NCI-H774 (cell line): ENCODE measurements at places on chromosomes 4 and X.

GRCh38 chrX:24117258-24117657, 32.3 kb upstream of the ZFX start:
- DNase-seq: no peak

- no peak for DNase-seq
Measured at GRCh38 chrX:17433965-17434364, 59.0 kb downstream of the NHS start.

DNA sequence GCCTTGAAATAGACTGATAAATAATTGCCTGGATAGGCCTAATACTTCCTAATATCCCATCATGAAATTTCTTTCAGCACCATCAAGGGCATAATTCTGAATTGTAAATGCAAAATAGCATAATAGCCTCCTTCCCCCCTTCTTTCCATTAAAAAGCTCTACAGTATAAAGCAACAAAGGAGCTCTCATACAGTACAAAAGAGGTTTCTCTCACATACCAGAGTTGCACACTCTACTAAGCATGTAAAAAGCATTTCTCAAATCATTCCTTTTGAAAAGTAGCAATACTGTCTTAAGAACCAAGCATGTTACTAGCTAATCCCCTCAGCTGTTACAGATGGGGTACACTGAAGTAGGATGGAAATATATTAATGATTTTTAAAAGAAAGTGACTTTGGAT, 509.0 kb downstream of the KLHL13 start:
- DNase-seq: no peak

DNA sequence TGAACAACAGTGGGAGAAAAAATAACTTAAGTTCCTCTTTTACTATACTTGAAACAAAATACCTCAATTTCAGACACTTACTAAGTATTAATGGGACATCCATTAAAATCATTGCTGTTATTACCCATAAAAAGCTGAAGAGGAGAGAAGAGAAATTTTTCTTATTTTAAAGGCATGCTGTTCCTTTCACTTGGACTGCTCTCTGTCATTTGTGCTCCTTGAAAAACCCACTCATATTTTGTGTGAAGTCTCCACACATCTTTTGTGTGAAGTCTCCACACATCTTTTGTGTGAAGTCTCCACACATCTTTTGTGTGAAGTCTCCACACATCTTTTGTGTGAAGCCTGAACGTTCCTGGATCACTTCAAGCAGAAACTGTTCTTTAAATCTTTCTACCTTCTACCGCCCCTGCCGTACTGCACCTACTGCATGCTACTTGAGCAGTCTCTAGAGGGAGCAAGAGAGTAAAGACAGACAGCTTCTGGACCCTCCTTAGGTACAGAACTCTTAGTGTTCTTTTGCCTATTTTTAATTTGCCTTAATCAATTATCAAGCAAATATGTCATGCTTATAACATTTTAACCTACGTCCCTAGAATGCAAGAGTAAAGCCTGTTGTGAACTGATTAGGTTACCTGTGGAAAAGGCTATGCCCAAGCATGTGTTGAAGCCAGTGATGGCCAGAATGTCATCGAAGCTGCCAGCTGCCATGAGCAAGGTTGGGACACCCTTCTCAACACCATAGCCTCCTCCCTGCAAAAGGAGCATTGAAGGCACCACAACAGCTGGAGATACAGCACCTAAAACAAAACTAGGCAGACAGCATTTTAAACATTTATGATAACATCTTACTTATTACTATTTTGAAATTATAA, 27.1 kb upstream of the SLC9B1 start:
- no peak for DNase-seq

GRCh38 chr4:113461281-113461680, 300.3 kb downstream of the CAMK2D start:
- no peak for DNase-seq

- DNase-seq: no peak
Measured at GRCh38 chr4:131584587-131584986, 1564.5 kb upstream of the PCDH10 start.

GRCh38 chr4:72006586-72006985, 25.2 kb upstream of the NPFFR2 start:
- DNase-seq: no peak

- no peak for DNase-seq
Measured at GRCh38 chr4:153652051-153652784, 31.9 kb upstream of the TLR2 start.

- DNase-seq: no peak
Measured at GRCh38 chr4:55906989-55907388, 41.8 kb upstream of the CEP135 start.

GRCh38 chrX:16633754-16634153, 16.2 kb upstream of the S100G start:
- no peak for DNase-seq

DNA sequence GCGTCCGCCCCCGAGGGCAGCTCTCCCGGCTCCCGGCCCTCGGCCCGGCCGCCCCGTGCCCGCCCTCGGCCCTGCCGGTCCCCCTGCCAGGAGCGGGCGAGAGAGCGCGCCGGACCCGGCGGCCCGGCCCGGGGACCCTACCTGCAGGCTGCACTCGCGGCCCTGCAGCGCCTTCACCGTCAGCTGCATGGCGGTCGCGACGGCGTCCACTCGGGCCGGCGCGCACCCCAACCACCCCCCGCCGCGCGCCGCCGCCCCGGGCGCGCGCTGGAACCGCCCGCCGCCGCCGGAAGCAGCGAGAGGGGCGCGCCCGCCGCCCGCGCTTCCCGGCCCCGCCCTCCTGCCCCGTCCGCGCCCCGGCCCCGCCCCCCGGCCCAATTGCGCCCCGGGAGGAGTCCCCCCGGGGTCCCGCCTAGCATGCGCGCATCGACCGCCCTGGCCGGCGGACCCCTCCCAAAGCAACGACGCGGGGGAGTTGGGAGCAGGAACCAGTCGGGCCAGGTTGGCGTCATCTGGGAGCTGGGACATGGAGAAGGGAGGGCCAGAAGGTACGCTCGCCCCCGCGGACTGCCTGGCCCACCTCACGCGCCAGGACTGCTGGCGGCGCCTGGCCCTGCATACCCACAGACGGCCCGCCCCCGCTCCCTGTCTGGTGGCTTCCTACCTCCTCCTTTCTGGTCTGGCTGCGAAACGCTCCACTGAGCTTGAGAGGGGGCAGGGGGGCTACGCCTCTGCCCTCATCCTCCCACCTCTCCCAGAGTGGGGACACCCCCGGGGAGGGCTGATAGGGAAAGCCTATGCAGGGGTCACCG, at the start of gene UBL4A:
Gene UBL4A (minus strand): TSS at position 220 of the 812 bp plus-strand sequence. CDS start 31 bp downstream, at position 189.
- DNase-seq: peak; percentile 48

DNA sequence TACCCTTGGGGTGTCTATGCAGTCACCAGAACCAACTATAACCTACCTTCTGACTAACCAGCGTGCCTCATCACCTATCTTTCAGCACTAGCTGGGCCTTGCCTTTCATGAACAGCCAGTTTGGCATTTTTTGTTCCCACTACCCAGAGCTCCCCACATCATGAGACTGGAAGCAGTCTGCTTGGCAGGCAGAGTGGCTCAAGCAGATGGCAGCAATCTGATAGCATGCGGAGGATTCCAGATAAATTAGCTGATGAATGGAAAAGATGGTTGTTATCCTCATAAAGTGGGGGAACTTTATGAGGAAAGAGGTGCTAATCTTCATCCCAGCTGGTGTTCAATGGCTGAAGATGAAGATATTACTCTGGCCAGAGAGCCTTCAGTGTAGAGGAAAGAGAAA, 243.2 kb upstream of the EDA2R start:
- DNase-seq: no peak
